ENCODE measurements at places on chromosomes 16 and 17.

GRCh38 chr17:41649923-41650519 lies 25.6 kb upstream of the KRT17 start:
- no peak for DNase-seq

- no peak for DNase-seq
These were observed 3.9 kb downstream of the UTS2R start for GRCh38 chr17:82375359-82376041.

DNA sequence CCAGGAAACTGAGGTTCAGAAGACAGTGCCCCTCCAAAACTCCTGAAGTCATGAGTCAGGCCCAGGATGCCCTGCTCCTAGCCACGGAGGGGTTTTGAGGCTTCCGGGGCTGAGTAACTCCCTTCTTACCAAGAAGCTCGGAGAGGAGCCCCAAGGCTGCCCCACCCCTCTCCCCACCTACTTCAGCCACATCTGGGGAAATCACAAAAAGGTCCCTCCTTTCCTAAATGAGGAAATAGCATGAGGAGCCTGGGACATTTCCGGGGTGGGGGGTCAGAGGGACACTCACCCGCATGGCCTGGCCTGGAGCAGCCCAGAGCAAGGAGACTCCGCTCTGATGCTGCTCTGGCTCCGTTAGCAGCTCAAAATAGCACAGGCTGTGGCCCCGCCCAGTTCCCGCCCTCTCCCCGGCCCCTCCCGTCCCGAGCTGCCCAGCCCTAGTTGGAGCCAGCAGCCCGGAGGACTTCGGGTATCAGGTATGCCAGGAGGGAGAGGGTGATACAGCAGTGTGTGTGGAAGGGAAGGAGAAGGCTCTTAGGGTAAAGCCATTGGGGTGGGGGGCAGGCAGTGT lies 40.1 kb downstream of the MYO18A start:
- peak; percentile 68 for DNase-seq

- no peak for DNase-seq
These were observed 75.7 kb downstream of the MPRIP start for GRCh38 chr17:17117923-17118322.

GRCh38 chr16:799948-800833 lies at the start of gene GNG13:
Gene GNG13 (minus strand): TSS chr16:800734. CDS start chr16:799077, 1,657 bp downstream.
- DNase-seq, result no peak

- no peak for DNase-seq
These were observed 328.0 kb upstream of the XYLT1 start for GRCh38 chr16:17798716-17799115.

- DNase-seq, result no peak
These were observed 27.0 kb downstream of the CBFB start for GRCh38 chr16:67055712-67056487.
